Karpas-422 (cell line): ENCODE measurements at places on chromosomes 4 and X.

DNA sequence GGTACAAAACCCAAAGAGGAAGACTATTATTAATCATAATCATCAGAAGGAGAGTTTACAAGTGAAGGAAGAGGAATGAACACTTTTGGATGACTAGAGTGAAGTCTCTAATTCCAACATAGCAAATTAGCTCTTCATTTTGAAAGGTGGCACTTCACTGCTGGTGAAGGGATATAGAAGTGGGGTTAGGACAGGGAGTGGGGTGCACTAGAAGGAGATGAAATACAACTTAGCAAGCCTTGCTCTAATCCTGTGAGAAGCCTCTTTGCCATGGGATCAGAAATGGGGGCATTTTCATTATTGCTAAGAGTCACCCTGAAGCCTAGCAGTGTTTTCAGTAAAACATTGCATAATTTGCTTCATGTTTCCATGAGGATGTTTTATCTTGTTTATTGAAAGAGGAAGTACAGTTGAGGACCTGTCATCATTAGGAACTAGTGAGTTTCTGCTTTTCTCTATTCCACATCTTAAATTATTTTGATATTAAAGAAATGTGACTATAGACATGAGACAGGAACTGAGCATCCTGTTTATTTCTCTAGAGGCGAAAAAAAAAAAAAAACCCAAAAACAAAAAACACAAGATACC lies 9.3 kb upstream of the GRPR start:
- peak; percentile 82 for DNase-seq

DNA sequence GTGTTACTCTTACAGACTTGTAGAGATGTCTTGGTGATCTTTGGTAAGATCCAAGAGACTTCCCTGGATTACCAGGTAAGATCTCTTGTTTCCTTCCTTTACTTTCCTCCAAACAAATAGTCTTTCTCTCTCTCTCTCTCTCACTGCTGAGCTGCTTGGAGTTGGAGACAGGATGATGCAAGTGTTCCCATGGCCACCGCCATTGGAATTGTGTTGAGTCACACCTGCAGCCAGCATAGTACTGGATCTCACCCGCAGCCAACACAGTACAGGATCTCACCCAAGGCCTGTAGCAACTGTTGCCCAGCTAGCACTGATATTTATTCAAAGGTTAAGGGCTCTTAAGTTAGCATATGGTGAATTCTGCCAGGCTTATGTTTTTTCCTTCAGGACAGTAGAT lies 1080.9 kb downstream of the FAT4 start:
- no peak for DNase-seq

DNA sequence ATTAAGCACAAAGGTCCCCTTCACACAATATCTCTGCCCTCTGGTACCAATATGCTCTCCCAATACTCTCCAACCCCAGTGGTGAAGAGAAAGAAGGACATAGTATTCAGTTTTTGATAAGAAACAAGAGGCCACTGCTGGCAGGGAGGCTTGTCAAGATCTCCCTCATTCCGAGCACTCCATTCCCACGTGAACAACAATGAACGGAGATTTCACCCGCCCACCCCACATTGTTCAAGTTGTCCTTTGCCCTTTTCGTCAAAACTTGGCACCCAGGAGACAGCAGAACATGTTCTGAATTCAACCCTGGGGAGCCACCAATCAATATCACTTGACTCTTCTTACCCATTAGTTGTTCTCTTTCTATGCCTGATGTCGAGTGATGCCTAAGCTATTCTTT lies 54.2 kb upstream of the SLC25A4 start:
- no peak for DNase-seq

- no peak for DNase-seq
Observed at GRCh38 chrX:112820364-112821268, 20.0 kb downstream of the AMOT start.

DNA sequence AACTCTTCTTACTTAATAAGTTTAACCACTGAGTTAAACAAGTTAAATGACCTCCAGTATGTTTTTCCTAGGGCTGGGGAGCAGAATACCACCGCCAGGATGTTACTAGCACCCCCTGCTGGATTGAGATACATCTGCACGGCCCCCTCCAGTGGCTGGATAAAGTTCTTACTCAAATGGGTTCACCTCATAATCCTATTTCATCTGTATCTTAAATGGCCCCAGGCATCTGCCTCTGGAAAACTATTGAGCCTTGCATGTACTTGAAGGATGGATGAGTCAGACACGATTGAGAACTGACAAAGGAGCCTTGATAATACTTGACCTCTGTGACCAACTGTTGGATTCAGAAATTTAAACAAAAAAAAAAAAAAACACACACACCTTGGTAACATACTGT lies 61.5 kb upstream of the MMAA start:
- peak; percentile 91 for DNase-seq

DNA sequence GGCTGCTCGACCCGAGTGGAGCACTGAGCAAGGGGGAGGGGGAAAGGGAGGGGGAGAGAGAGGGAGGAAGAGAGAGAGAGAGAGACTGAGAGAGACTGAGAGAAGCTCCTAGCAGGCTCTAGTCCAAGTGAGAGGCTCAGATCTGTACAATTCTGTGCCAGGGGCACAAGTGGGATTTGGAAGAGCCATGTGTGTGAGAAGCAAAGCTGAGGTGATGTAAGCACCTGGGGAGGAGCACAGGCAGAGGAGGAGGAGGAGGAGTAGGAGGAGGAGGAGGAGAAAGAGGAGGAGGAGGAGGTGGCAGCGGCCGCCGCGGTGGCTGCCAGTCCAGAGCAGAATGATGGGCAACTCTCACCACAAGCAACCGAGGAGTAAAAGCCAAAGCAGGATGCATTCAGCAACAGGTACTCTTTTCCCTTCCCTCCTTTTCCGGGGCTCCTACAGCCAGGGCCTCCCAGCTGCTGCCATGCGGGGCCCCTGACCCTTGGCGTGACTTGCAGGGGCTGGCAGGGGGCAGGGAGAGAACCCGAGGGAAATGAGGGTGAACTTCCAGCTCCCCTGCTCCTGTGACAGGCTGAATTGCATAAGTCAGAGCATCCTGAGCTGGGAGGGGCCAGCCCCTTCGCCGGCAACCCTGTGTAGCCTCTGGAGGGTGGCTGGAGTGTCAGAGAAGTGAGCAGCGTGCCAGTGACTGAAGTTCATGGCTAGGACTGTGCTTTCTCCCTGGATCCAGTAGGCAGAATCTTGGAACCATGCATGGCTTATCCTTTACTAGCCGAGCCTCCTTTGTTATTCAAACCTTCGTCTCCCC lies 62.2 kb downstream of the RTL5 start:
- DNase-seq = no peak

- no peak for DNase-seq
Observed at GRCh38 chr4:127575888-127576287, 56.9 kb upstream of the INTU start.

- no peak for DNase-seq
Observed at GRCh38 chr4:115844180-115844579, 730.8 kb upstream of the NDST4 start.

GRCh38 chrX:124690495-124690894 lies 344.1 kb downstream of the SH2D1A start:
- DNase-seq = no peak
